Activated naive CD4-positive, alpha-beta T cell treated with anti-CD3 and anti-CD28 coated beads for 36 hours (primary cell): ENCODE measurements at places on chromosomes 3 and 15. TPM values are rescaled to one million over a fixed set of nuclear protein-coding genes. Genes with fewer than 3 reads are reported as not detected.

GRCh38 chr3:171347301-171348039 lies 112.7 kb downstream of the TNIK start:
- peaks cover 67% of the 10 kb centered on the region for H3K4me1 ChIP-seq
- H3K27me3 ChIP-seq, result no peaks in the 10 kb centered on the region
- no peak for DNase-seq
- no peak overlapping the region for H3K27ac ChIP-seq
- H3K36me3 ChIP-seq, result peaks cover 23% of the 10 kb centered on the region

Gene IL17RD
- 0.02 TPM for total RNA-seq

Gene TGFBR2
- total RNA-seq, result 58.1 TPM

DNA sequence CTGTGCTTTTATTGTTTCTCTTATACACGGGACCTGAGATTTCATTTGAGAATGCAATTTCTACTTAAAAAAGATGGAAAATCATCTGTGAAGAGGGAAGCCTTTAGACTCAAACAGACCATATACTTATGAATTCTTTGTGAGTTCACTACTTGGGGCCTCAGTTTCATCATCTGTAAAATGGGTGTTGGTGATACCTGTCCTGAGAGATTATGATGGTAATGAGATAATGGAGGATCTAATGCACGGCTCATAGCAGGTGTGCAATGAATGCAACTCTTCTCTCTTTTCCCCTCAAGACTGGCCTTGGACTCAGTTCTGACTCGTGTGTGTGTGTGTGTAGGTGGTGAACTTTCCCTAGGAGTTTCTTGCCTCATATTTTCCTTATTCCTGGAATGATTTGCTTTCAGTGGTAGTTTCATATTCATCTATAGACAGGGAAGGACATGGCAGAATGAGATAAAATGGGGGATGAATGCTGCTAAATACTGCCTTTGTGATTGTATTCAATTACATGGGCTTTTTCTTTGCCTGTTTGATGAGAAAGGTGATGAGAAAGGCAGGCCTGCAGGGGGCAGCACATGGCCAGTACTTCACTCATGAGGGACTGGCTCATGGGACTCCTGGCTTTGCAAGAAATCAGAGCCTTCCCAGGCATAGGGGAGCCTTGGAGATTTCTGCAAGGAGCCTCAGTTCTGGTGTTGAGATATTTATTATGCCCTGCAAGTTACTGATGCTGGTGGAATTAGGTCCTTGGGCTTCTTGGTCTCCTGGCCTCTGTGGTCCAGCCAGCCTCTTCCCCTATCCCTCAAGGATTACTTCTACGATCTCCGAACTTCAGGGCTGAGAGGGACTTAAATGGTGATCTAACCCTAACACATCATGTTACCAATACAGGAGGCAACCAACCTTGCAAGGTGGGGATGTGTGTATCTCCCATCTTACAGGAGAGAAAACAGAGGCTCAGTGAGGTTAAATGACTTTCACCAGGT lies 70.7 kb downstream of the RPLP1 start:
- H3K27ac ChIP-seq, result no peak overlapping the region
- H3K36me3 ChIP-seq, result no peaks in the 10 kb centered on the region
- H3K27me3 ChIP-seq, result peaks cover 2% of the 10 kb centered on the region

GRCh38 chr15:60486742-60487141 lies 7.8 kb upstream of the ICE2 start:
- no peaks in the 10 kb centered on the region for H3K27me3 ChIP-seq
- no peak for DNase-seq
- no peak overlapping the region for H3K4me3 ChIP-seq
- peaks cover 4% of the 10 kb centered on the region for H3K36me3 ChIP-seq

GRCh38 chr3:143119009-143119914 lies at the start of gene CHST2:
TSS of gene CHST2 (plus strand) at chr3:143119771. CDS start at chr3:143120817, 1,046 bp downstream.
- no peaks in the 10 kb centered on the region for H3K27me3 ChIP-seq
- peaks cover 31% of the 10 kb centered on the region for H3K4me1 ChIP-seq
- DNase-seq, result peak; percentile 76
- no peak within 1 kb of the TSS for H3K27ac ChIP-seq
- H3K36me3 ChIP-seq, result peaks cover 6% of the 10 kb centered on the region
- H3K4me3 ChIP-seq, result peak within 1 kb of the TSS; percentile 84

DNA sequence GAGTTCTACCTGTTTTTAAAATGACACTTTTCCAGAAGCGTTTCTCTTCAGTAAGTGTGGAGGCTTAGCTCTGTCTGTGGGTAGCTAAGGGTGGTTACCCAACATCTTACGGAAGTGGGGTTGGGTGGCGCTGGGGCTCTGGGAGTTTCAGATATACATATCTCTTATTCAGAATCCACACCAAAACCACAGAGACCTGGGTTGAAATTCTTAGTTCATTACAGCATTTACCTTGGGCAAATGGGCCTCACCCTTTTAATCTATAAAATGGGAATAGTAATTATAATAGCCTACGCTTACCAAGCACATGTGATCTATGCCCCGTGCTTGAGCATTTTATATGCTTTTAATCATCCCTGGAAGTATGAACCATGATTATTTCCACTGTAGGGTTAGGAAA lies 9.4 kb downstream of the PTPRG start:
- no peak for DNase-seq
- no peaks in the 10 kb centered on the region for H3K4me1 ChIP-seq
- H3K27ac ChIP-seq, result no peak overlapping the region

Gene GOLGA6D
- not detected for total RNA-seq

GRCh38 chr3:11530153-11530721 lies 113.5 kb downstream of the VGLL4 start:
- H3K27ac ChIP-seq, result no peak overlapping the region
- no peak for DNase-seq
- peaks cover 9% of the 10 kb centered on the region for H3K36me3 ChIP-seq
- H3K4me3 ChIP-seq, result no peak overlapping the region
- H3K27me3 ChIP-seq, result no peaks in the 10 kb centered on the region

GRCh38 chr3:34365231-34365630 lies 566.8 kb downstream of the PDCD6IP start:
- H3K4me1 ChIP-seq, result peaks cover 6% of the 10 kb centered on the region
- H3K27ac ChIP-seq, result no peak overlapping the region
- peaks cover 5% of the 10 kb centered on the region for H3K27me3 ChIP-seq
- H3K4me3 ChIP-seq, result no peak overlapping the region

DNA sequence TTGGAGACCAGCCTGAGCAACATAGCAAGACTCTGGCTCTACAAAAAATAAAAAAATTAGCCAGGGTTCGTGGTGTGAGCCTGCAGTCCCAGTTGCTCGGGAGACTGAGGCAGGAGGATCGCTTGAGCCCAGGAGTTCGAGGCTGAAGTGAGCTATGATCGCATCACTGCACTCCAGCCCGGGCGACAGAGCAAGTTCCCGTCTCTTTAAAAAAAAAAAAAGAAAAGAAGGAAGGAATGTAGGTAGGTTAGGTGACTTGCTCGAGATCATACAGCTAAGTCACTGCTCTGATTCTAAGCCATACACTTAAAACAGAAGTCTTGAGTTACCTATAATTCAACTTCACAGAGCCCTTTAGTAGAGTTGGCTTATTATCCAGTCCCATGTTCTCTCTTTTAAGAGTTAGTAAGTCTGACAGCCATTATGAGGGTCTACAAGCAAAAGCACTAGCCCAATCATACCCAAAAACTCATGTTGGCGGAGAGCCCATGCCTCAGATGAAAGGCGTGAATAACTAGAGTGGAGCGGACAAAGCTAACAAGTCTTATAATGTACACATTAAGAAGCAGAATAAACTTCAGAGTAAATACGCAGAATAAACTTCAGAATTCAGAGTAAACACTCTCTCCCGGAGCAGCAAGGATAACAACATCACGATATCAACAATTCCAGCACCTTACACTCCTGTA lies 768 bp downstream of the AAGAB start:
- H3K27me3 ChIP-seq, result no peaks in the 10 kb centered on the region
- peaks cover 39% of the 10 kb centered on the region for H3K4me1 ChIP-seq
- peak overlapping the region; percentile 96 for H3K27ac ChIP-seq
- H3K36me3 ChIP-seq, result peaks cover 4% of the 10 kb centered on the region

- peaks cover 12% of the 10 kb centered on the region for H3K36me3 ChIP-seq
- H3K27ac ChIP-seq, result peak overlapping the region; percentile 80
- H3K27me3 ChIP-seq, result no peaks in the 10 kb centered on the region
- peaks cover 35% of the 10 kb centered on the region for H3K4me1 ChIP-seq
These were observed 901 bp upstream of the CLN6 start for GRCh38 chr15:68230157-68231100.

Gene SEMA3G
- not detected for total RNA-seq

- H3K4me3 ChIP-seq, result no peak overlapping the region
- no peak overlapping the region for H3K27ac ChIP-seq
- no peaks in the 10 kb centered on the region for H3K36me3 ChIP-seq
- H3K4me1 ChIP-seq, result no peaks in the 10 kb centered on the region
- no peaks in the 10 kb centered on the region for H3K27me3 ChIP-seq
These were observed 919.0 kb downstream of the EPHA3 start for GRCh38 chr3:90026406-90026805.

DNA sequence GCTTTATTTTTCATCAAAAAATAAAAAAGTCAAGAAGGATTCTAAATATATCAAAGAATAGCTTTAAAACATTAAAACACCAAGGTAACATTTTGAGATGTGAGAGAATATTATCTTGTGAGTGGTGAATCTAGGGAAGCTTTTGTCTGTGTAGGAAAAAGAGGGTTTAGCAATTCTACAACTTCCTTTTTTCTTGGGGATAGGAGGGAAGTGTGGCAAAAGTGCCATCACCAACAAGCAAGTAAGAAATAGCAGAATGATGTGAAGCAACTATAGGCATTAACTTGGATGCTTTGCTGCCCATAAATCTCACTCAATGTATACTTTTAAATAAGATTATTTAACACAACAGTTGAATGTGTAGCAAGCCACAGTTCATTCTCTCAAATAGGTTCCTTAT lies 57.8 kb upstream of the SUCLG2 start:
- H3K27me3 ChIP-seq, result no peaks in the 10 kb centered on the region
- H3K4me3 ChIP-seq, result no peak overlapping the region
- no peak overlapping the region for H3K27ac ChIP-seq
- no peaks in the 10 kb centered on the region for H3K36me3 ChIP-seq
- peaks cover 10% of the 10 kb centered on the region for H3K4me1 ChIP-seq

Gene CACNA2D2
- total RNA-seq, result 0.89 TPM

Gene NANOGP8
- not detected for total RNA-seq

- no peak for DNase-seq
- H3K27ac ChIP-seq, result no peak overlapping the region
- H3K27me3 ChIP-seq, result peaks cover 46% of the 10 kb centered on the region
- no peaks in the 10 kb centered on the region for H3K36me3 ChIP-seq
These were observed 14.6 kb upstream of the GRIP2 start for GRCh38 chr3:14554715-14555114.

GRCh38 chr15:35979608-35980007 lies 433.6 kb upstream of the DPH6 start:
- H3K4me1 ChIP-seq, result no peaks in the 10 kb centered on the region
- no peaks in the 10 kb centered on the region for H3K27me3 ChIP-seq
- no peak overlapping the region for H3K4me3 ChIP-seq
